ENCODE measurements at places on chromosomes 11 and 22.

DNA sequence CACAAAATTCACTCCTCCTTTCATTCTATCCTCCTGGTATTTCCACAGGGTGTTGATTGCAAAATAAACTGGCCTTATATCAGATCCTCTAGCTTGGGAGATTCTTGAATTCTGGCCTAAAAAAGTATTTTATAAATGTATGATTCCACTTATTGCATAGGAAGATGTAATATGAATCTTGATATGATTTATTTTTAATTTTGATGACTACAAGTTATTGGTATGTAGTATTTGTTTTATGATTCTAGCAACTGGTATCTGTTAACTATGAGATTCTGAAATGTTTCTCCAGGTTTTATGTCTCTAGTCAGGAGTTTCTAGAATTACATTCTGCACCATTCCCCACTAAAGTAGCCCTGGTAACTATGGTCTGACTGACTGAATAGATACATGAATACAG is 373.9 kb upstream of the C11orf87 start:
- DNase-seq = no peak

DNA sequence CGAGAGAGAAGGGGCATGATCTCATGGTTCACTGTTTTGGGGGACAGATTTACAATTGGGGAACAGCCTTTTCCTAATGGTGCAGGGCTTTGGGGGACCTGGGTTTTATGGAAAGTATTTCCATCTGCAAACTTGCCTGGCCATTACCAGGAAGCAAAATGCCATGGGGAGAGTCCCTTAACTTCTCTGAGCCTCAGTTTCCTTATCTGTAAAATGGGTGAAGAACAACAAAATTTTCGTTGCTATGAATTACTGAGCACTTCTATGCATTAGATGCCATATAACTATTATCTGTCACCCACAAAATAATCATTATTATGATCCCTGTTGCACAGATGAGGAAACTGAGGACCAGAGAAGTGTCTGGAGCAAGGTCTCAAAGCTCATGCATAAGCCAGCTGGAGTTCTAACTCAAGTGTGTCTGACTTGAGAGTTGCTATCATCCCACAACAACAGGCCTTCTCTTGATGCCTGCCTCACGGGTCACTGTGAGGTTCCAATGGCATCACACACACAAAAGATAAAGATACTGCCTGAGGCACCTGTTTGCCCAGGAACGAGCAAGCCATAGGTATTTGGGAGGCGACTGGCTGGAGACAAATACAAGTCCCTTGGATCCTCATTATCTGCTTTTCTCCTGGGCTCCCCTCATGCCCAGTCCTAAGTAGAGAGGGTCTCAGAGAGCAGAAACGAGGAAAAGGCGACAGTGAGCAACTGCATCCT is 15.8 kb downstream of the TPST2 start:
- no peak for DNase-seq

DNA sequence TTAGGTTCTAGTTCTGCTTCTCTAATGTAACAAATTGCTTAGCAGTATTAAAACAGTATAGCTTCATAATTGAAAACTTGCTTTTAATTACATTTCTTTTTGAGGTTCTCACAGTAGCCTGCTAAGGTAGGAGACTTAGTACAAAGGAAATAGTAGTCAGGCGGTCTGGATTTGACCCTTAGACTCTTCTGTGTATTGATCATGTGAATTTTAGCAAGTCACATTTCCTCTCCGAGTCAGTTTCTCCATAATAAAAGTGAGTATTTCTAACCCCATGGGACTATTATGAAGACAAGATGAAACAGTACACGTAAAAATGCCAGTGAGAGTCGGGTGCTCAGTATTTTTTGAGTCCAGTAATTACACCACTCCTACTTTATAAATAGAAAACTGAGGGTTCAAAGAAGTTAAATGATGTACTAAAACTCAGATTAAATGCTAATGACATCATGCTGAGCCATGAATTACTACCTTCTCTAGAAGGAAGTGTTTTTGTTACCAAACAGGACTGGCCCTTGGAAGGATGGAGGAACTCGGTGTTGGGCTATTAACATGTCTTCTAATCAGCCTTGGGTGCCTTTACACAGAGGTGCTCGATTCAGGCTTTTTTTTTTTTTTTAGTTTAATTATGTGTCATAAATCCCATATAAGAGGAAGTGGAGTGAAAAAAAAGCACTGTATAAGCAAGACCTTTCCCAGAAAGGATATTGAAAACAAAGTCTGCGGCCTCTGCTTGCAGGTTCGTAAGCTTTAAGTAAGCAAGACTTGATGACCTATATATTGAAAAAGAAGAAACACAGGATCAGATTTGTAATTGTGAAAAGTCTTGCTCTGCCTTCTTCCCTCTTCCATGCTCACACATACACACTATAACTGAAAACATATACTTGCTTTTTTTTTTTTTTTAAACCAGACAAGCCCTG is 109.0 kb downstream of the EMSY start:
- DNase-seq = no peak

- DNase-seq = no peak
Observed at GRCh38 chr11:116217006-116217405, 555.8 kb downstream of the BUD13 start.

- no peak for DNase-seq
Observed at GRCh38 chr11:77126156-77126775, 1.8 kb upstream of the MYO7A start.

DNA sequence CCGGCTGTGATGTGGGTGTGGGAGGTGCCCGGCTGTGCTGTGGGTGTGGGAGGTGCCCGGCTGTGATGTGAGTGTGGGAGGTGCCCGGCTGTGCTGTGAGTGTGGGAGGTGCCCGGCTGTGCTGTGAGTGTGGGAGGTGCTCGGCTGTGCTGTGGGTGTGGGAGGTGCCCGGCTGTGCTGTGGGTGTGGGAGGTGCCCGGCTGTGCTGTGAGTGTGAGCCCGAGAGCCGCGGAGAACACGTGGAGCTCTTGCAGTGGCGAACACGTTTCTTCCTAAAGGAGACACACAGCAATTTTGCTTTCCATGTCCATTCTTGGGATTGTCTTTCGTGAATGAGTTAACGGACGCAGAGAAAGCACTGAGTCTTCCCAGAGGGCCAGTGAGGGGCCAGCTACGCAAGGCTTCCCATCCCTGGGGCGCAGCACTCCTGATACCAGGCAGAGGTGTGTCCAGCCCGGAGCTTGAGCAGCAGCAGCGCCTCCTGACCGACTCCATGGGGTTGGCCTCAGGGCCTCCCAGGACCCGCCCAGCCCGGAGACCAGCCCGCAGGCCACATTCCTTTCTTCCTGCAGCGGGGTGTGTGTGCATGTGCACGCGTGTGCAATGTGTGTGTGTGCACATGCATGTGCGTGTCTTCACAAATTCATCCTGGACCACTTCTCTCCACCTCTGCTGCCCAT is 245.0 kb upstream of the B3GAT1 start:
- no peak for DNase-seq

GRCh38 chr11:94150056-94150455 is 21.4 kb downstream of the PANX1 start:
- no peak for DNase-seq

DNA sequence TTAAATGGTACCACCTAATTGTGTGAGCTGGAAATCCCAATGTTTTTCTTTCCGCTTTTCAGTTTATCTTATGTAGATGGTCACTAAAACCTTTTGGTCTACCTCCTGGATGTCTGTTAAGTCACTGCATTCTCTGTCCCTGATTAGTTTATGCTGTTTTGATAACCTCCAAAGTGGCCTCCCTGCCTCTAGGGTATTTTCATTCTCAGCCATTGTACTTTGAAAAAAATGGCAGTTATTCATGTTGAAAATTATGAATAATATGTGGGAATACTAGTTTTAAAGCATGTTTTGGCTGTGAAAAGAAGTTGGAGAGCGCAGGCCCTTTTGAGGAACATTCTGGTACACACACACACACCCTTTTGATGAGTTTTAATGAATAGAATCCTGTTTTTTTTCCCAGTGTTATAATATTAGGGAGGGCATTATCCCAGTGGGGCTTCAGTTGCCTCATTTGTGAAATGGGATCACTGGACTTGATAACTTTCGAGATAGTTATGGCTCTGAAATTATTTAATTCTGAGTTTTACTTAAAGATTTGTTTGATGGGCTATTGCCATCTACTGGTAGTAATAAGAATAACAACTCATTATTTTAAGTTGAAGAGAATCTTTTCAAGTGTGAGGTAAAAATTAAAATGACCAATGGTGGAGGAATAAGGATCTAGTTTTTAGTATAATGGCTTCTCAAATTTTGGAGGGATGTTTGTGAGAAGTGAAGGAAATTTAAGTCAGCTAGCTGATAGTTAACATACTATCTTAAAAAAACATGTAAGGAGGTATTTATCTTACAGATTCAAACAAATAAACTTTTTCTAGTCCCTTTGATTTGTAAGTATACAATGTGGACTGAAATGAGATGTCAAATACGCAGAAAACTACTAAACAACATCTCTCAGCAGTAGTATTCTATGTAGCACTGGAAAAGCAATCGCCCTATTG is 3.9 kb downstream of the FDX1 start:
- no peak for DNase-seq

- no peak for DNase-seq
Observed at GRCh38 chr22:24072361-24072760, 61.3 kb downstream of the CABIN1 start.

GRCh38 chr11:60942219-60942618 is 9.8 kb downstream of the SLC15A3 start:
- DNase-seq = no peak

DNA sequence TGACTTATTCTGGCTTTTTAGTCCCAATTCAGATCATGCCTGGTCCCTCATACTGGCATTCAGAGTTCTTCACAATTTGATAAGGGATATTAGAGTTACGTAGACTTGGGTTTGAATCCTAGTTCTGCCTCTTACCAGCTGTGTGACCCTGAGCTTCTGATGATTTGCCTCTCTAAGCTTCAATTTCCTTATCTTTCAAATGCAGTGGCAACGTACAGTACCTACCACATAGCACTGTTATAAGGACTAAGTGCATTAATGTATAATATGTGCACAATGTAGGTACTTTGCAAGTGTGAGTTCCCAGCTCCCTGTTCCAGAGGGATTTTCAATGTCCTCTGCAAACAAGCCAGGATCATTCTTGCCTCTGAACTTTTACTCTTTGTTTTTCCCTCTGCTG is 7.3 kb downstream of the RHOG start:
- no peak for DNase-seq

DNA sequence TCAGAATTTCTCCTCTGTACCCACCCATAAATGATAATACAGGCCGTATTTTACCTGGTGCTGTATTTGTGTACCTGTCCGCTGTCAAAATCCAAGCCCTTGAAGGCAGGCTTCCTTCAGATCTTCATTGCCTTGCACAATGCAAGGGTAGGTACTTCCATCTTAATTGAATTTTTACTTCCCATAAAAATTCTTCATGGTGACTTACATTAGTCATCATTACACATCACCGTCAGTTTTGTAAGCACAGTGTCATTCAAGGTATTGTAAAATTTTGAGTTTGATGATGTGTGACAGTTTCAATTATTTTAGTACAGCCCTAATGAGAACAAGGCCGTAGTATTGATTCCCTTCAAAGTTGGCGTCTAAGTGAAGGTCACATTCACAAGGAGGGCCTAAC is 770 bp upstream of the TSG101 start:
- no peak for DNase-seq

DNA sequence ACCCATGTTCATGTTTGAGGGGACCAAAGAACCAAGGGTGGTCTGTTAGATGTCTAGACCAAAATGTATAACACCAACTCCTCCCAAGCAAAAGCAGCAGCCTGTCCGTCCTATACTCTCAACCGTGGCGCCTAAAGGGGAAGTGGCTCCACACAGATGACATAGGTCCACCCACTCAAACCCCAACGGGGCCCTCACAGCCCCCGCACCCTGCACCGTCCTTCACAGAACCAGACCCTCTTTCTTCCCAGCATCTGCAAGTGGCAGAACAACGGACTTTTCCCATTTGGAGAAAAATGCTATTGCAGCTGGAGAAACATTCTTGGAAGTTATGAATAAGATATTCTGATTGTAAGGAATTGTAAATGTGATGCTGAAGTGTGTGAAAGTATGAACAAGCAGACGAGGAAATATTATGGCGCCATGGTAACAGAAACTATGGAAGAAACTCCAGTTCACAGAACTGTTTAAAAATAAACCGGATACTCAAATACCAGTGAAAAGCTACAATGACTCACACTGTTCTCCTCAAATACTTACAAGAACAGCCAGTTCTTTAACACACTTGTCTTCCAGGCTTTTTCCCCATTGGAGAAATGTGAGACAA is 76.5 kb upstream of the ARFGAP3 start:
- DNase-seq = no peak

DNA sequence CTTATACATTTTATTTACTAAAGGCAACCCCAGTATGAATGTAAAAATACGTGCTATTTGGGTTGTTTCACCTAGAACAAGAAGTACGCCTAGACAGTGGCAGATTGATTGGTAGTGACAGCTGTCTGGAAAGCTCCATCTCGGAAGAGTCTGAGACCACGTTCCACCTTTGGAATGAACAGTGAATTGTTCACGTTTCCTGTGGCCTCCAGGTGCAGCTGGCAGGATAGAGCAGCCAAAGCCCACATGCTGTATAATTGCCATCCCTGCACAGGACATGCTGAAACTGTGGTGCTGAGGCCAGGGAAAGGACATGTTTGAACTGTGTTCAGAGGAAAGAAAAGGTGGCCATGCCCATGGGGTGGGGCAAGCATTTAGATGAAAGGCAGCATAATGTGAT is 218.7 kb upstream of the MTNR1B start:
- DNase-seq = no peak

- no peak for DNase-seq
Observed at GRCh38 chr11:776561-777287, 563 bp downstream of the GATD1 start.

GRCh38 chr11:9704620-9705019 is 40.7 kb downstream of the SWAP70 start:
- DNase-seq = no peak

DNA sequence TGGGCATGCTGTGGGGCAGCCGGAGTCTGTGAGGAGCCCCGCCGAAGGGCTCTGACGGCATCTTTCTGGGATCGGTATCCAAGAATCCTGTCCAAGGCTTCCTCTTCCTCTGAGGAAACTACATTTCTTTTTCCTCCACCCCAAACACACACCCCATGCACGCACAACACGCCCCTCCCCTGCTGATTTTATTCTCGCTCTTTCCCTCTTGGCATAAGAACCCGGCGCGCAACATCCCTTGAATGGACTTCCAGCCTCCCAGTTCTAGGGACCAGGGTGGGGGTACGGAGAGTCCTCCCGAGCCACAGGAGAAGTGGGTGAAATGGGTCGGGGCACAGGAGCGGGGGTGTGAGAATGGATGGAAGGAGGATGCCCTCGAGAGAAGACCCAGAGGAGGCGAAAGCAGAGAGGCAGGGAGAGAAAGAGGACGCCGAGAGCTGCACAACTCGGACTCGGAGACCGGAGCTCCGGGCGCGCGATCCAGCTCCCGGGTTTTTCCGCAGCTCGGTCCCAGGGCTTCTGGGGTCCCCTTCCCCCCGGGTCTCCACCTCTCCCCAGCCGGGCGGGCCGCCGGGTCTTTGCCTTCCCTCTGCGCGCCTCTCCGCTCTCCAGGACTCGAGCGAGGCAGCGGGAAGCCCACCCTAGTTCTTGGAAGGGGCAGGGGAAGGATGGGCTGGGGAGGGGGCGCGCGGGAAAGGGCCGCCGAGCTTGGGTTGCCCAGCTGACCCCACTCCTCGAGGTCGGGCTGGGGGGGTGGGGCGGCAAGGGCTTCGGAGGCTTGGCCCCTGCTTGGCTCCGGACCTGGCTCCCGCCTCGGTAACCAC is 1.5 kb upstream of the LARGE1 start:
- DNase-seq = peak; percentile 33
